Muscle of arm (tissue), 14 donors: ENCODE measurements at places on chromosomes 16 and 17. TPM values are rescaled to one million over a fixed set of nuclear protein-coding genes. Genes with fewer than 3 reads are reported as not detected.

Gene TPPP3
- polyA plus RNA-seq, result 329 TPM

DNA sequence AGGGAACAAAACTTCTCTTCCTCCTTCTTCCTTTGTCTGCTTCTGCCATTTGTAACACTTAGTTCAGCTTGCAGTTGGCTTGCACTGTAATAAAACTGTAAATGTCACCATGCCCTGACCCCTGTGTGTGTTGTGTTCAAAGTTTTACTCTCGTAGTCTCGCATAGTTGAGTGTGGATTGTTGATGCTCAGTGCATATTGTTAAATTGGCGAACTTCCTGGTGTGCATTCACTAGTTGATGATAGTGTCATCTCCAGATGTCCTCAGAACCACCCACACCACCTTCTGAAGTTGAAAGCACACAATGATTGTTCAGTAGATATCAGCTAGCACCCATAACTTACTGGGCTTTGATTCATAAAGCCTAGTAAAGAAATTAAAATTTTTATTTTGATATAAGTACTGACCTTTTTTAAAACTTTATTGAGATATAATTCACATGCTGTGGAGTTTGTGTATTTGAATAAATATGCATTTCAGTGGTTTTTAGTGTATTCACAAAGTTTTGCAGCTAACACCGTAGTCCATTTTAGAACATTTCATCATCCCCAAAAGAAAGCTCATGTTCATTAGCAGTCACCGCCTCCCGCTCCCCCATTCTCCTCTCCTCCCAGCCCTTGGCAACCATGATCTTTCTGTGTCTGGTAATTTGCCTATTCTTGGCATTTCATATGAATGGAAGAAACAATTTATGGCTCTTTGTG is 25.0 kb downstream of the USP10 start:
- no peak for DNase-seq

GRCh38 chr16:10121897-10122425 is 60.3 kb downstream of the GRIN2A start:
- DNase-seq, result no peak

- no peak for DNase-seq
These were observed 7.5 kb downstream of the ASPSCR1 start for GRCh38 chr17:81984773-81985410.

GRCh38 chr17:38449364-38449763 is 21.1 kb downstream of the ARHGAP23 start:
- no peak for DNase-seq

Gene PABPN1L
- not detected for polyA plus RNA-seq

Gene RAI1
- polyA plus RNA-seq, result 14.4 TPM

DNA sequence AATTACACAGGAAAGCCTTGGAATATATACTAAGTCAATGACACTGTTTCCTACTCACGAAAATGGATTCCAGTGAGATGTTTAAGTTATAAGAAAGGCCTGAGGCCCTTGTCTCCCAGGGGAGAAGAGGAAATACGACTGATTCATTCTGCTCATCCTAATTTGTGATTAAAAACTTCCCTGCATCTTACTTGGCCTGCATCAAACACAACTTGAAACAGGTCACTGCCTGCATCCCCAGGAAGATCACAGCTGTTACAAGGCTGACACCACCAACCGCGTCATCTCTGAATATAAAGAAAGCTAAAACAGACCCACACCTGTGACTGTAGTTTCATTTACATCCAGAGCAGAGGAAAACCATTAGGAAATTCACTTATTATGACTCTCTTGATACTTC is 121.9 kb downstream of the DNAH3 start:
- DNase-seq, result no peak

DNA sequence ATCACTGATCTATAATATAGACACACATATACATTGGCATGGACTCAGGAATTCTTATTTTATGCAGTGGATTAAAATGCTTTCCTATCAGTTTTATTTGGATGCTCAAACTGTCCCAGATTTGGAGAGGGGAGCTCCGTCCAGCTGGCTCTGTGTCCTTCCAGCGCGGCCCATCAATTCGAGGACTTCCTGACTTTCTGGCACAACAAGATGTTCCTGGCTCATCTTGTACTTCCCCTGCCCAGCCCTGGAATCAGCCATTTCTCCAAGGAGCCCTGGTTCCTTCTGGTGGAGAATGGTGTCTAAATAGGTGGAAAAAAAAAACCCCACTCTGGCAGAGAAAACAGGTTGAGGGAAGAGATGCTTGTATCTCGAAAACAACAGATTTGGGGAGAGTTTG is 94.5 kb downstream of the CRISPLD2 start:
- DNase-seq, result no peak

Gene G6PC3
- 35.6 TPM for polyA plus RNA-seq

Gene SPATA20
- 23.9 TPM for polyA plus RNA-seq

DNA sequence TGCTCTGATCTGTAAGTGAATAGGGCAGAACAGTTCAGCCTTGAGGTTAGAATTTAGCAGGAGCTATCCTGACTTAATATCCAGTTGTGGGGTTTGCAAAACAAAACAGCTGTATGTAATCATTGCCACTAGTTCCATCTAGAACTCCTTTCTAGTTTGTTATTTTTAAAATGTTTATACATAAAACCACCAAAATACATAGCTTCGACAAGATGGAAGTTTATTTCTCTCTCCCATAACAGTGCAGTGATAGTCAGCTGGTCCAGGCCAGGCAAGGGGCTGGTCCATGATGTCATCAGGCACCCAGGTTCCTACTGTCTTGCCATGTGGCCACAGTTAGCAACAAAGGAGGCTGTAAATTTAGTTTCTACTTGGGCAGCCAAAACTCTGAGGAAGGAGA is 10.5 kb upstream of the PLK1 start:
- DNase-seq, result no peak

Gene FBXO39
- not detected for polyA plus RNA-seq

- peak; percentile 28 for DNase-seq
These were observed 20.1 kb downstream of the CD7 start for GRCh38 chr17:82297280-82297713.

DNA sequence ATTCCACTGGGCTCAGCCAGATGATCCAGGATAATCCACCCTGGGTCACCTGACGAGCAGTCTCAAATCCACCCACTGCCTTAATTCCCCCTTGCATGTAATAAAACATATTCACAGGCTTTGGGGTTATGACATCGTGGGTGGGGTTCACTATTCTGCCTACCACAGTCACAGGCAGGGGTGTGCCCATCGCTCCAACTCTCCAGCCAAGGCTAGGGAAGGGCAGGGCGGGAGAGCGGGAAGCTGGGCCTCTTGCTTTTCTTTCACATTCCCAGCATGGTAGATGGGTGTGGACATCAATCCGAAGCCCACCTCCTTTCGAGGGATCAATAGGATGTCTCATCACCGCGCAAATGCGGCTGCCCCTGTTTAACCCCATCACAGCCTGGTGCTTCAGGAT is 12.7 kb upstream of the CD300LD start:
- no peak for DNase-seq

GRCh38 chr16:12829096-12829888 is 25.6 kb upstream of the CPPED1 start:
- DNase-seq, result peak; percentile 4

Gene NLGN2
- polyA plus RNA-seq, result 24.7 TPM

Gene DNAAF8
- polyA plus RNA-seq, result 0.99 TPM

DNA sequence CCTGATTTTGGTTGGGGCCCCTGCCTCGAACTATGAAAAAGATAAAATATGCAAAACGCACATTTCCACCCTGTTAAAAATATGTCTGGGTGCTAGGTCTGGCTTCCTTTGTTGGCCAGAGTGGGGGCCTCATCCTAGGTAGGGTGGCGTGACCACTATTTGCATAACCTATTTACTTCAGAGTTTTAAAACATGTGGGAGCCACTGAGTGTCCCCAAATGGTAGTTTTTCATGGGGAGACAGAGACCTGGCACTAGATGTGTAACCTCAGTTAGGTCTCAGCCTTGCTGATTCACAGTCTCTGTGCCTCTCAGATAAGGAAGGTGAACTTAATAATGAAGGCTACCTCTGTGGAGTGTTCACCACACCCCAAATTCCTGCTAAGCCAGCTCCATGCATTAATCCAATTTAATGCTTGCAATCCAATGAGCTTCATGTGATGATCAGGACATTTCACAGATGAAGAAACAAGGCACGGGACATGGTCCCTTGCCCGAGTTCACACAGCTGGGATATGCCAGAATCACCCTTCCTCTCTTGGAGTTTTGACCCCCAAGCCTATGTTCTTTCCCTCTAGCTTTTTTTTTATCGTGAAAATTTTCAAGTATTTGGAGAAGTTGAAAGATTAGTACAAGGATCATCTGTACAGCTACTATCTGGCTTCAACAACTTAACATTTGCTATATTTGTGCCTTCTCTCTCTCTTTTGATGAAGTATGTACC is 103.4 kb downstream of the IRF8 start:
- no peak for DNase-seq

- DNase-seq, result no peak
These were observed 222.7 kb upstream of the CIBAR2 start for GRCh38 chr16:85334718-85335583.

DNA sequence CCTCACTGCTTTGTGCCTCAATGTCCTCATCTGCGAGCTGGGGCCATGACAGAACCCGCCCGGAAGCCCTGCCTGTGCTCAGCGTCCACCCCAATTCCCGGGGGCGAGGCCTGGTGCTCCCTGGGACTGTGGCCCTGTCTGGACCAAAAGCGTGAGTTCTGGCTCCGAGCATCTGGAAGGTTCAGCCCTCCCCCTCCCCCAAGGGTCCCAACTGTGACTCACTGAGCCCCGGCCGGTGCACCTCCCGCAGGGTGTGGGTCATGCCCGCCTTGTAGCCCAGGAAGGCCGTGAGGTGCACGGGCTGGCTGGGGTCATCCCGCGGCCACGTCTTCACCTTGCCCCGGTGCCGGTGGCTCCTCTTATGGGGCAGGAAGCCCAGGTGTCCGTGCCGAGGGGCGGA is 755 bp downstream of the RPL3L start:
- no peak for DNase-seq

Gene C17orf78
- polyA plus RNA-seq, result not detected

- no peak for DNase-seq
These were observed 311.9 kb downstream of the CA10 start for GRCh38 chr17:51846566-51846965.

Gene ELMO3
- 1.1 TPM for polyA plus RNA-seq

DNA sequence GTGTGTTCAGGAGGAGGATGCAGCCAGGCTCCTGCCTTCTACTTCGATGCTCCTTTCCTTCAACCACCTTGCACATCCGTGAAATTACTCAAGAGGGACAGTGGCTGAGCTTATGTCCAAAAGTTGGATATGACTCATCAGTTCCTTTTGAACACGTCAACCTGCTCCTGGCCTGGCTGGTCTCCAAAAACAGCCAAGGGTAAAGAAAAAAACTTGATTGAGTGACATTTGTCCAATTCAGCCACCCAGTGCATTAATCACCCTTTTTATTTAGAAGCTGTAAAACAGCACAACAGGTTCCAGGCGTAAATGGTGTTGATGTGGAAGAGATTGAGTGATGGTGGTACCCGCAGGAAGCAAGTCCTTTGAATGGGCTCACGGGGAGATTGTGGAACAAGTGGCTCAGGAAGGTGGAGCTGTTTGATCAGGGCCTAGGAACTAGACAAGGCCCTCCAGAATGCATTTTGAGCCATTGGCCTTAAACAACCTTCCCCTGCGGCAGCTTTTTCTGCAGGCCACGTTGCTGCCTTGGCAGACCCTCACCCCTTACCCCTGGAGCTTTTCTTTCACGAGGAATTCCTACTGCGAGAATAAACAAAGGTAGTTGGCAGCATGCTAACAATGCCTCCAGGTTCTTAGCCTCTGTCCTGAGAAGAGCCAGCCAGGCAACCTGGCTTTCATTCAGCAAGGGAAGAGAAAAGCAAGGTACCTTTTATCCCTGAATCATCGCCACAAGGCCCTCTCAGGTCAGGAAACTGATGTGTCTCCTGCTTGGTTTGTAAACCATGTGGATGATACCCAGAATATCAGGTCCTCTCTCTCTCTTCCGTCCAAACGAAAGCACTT is 173.3 kb upstream of the CACNG5 start:
- DNase-seq, result no peak

GRCh38 chr17:77601054-77601979 is 357.2 kb upstream of the TNRC6C start:
- DNase-seq, result no peak

Gene SDR42E2
- polyA plus RNA-seq, result 0.09 TPM

Gene SLFN12L
- 0.66 TPM for polyA plus RNA-seq

DNA sequence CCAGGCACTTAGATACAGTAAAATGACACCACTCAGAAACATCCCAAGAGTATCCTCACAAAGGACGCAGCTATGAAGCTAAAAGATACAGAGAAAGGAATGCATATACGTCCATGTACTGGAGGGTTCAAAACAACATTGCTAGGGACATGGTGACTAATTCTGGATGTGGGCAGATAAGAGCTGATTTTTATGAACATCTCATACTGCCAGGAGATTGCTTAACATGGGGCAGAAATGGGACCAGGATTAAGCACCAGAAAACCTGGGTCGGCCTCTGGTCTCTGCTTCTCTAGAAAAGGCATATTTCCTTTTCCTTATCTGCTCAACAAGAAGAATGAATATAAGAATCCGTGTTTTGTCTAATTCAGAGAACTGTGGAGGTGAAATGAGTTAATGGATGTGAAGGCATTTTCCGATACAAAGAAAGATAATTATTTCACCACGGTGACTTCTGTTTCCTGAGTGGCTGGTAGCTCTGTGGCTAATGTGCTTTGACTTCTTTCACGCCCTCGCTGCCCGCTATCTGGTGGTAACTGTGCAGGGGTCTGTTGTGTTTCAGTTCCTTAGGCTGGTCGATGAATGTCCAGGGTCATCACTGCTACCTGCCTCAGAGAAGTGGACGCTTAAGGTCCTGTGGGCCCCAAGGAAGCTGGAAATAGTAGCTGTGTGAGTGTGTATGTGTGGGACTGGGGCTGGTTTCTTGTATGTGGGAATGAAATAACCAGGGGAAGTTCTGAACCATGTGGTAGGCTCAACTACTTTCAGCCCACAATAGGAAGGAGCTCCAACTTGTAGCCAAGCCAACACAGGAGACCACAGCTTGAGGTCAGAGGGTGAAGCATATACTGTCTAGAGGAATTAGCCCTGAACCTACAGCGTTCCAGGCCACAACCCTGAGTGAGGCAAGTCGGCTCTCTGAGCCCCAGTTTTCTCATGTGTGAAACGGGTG is 15.8 kb upstream of the CCL5 start:
- DNase-seq, result no peak

DNA sequence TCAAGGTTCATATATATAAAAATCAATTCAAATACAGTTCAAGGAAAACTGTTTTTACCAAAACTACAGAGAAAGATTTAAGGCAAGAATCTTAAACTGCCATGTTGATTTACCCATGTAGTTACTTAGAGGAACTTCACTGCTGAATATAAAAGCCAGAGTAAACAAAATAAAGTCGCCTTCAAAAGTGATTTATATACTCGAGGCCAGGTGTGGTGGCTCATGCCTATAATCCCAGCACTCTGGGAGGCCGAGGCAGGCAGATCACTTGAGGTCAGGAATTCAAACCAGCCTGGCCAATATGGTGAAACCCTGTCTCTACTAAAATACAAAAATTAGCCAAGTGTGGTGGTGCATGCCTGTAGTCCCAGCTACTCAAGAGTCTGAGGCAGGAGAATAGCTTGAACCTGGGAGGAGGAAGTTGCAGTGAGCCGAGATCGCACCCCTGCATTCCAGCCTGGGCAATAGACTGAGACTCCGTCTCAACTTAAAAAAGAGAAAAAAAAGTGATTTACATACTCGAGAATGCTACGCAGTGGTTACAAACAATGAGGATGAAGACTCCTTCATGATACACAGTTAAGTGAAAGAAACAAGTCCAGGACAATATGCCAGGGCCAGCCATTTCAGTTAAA is 54.1 kb upstream of the CNEP1R1 start:
- no peak for DNase-seq
